ENCODE measurements at places on chromosomes 1 and 21. TPM values are rescaled to one million over a fixed set of nuclear protein-coding genes. Genes with fewer than 3 reads are reported as not detected.

- no peak for DNase-seq
Measured at GRCh38 chr1:230071316-230071715, 4.3 kb downstream of the GALNT2 start.

ALX3 gene
- not detected for total RNA-seq

DNA sequence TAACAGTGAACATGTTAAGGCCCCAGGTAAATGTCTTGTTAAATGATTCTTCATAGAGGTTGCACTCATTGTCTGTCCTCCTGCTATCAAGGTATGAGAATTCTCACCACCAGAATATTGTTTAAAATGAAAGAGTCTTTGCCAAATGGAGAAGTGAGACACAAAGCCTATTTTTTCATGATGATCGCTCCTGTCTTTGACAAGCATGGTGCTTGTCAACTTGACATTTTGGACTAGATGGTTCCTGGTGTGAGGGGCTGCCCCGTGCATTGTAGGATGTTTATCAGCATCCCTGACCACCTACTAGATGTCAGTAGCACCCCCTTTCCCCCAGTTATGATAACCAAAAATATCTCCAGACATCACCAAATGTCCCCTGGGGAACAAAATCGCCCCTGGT is 65.6 kb downstream of the MDM4 start:
- DNase-seq: no peak

AMPD1 gene
- not detected for total RNA-seq

DNA sequence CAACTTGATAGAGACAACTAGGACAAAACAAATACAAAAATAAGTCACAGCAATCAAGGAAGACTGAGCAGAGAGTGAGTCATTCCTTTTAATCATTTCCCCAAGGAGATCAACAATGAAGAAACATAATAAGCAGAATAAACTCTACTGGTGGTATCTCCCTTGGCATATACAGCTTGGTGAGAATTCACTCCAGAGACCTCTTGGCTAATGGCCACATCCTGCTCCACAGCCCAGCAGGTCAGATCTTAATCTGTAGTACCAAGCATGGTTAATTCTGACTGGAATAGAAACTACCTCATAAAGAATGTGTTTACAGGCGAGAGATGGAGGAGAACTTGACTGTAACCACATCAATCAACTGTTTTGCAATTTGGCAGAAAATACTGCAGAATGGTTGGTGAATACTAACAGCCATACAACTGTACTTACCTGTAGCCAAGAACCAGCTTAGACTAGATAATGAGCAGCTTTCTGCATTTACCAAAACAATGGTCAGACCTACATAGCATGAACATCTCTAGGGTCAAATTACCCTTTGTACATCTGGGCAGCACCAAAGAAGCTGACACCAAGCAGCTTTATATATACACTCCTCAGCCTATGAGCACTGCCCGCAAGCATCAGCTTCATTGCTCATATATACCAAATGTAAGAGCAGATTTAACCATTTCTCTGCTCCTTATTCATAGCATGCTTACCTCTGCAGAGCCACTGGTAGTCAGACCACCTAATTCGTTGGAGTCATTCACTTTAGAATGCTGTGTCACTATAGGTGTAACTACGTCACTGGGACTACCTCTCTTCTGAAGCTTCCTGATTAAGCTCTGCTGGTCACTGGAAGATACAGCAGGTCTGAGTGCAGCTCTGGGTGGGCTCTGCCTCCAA is 51.0 kb downstream of the KIAA0319L start:
- peak; percentile 16 for DNase-seq

DNA sequence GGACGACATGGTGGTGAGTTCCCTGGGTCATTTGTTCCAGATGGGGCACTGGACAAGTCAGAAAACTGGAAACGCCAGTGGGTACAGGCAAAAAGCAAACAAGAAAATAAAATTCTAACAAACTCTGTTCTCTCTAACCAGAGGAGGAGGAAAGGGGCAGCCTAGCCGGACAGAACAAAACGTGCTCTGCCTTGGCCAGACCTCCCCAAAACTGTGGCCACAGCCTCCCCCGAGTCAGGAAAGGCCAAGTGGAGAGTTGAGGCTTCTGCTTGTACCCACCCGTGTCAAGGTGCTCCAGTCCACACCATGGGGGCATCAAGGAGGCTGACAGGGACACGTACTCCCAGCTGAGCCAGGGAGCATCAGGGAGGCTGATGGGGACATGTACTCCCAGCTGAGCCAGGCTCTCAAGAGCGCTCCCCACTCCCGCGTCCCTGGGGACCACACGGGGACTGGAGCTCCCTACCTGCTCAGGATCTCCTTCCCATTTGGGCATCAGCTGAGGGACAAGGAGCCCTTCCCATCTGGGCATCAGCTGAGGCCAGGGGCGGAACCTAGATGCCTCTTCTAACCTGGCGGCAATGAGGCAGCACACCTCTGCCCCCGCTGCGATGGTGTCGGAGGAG is 154.8 kb upstream of the COL6A1 start:
- DNase-seq: no peak

DNA sequence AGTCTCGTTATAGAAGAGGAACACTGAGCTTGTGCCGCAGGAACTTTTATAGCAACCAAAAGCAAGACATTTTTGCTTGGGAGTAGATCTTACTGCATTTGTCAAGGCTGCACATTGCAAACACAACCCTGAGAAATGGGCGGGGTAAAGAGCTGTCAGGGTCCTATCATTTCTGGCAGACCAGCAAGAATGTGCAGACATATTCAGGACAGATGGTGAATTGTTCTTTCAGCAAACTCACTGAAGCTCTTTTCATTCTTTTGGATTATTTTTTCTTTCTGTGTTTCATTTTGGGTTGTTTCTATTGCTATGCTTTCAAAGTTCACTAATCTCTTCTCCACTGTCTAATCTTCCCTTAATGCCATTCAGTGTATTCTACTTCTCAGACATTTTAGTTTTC is 5.1 kb upstream of the ACTN2 start:
- no peak for DNase-seq

- no peak for DNase-seq
Measured at GRCh38 chr1:109785446-109786111, 21.9 kb upstream of the EPS8L3 start.

LRRC71 gene
- total RNA-seq: not detected

Data from right cardiac atrium (tissue), 5 donors.